ENCODE measurements at places on chromosomes 4 and X. TPM values are rescaled to one million over a fixed set of nuclear protein-coding genes. Genes with fewer than 3 reads are reported as not detected.

DNA sequence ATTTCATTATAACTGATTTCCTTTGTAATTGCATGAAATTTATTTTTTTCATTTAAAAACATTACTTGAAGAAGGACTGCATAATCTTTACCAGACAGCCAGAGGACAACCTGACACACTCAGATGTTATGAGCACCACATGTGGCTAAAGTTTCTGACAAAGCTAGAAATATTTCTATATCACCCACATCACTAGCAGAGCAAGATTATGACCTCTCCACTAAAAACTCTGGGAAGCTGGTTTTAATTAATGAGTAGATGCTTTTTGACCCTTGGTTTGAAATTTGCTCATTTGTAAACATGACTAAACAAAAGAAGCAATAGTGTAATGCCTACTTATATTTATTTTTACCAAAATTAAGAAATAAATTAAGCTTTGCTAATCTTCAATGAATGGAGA, 661.5 kb upstream of the EPHA5 start:
- H3K4me1 ChIP-seq = no peaks in the 10 kb centered on the region
- no peaks in the 10 kb centered on the region for H3K27me3 ChIP-seq
- no peaks in the 10 kb centered on the region for H3K36me3 ChIP-seq
- no peak for DNase-seq
- H3K27ac ChIP-seq = no peak overlapping the region

- H3K27ac ChIP-seq = no peak overlapping the region
- no peak for DNase-seq
- H3K27me3 ChIP-seq = no peaks in the 10 kb centered on the region
- H3K4me1 ChIP-seq = no peaks in the 10 kb centered on the region
Observed at GRCh38 chrX:48769230-48769629, 7.7 kb downstream of the GLOD5 start.

The GC gene
- total RNA-seq = 0.86 TPM

DNA sequence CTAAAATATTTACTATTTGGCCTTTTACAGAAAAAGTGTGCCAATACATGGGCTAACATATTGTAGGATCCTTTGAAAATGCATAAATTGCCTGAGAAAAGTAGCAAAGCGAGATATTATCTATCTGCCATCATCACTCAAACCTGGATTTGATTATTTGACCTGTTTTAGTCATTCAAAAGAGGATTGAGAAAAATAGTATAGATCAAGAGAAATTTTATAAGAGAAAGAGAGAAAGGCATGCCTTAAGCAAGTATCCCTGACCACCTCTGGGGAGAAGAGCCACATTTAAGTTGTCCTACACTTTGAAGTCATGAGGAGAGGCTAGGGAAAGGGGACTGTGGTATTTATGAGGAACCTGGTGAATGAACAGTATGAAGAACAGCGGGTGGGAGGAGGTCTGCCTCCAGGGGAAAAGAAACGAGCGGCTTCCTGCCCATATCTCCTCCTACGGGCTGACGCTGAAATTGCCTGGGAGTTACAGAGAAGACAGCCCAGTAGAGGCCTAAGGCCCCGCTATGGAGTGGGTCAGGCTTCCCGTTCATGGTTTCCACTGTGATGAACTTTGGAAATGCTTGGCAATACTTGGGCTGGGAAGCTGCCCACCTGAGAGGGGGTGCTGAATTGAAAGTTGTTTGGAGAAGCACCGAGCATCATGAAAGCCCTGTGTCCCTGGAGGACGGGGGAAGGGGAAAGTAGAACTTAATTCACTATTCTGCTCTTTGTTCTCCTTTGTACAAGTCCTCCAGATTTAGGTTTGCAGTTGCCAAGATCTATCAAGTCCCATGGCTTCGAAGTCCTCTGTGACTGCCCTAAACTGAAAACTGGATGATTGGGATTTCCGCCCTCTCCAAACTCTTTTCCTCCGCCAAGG, 106.9 kb upstream of the ACSL4 start:
- no peaks in the 10 kb centered on the region for H3K27me3 ChIP-seq
- DNase-seq = no peak
- H3K36me3 ChIP-seq = no peaks in the 10 kb centered on the region
- no peaks in the 10 kb centered on the region for H3K4me1 ChIP-seq

- peaks cover 16% of the 10 kb centered on the region for H3K36me3 ChIP-seq
- H3K27ac ChIP-seq = no peak overlapping the region
- no peak overlapping the region for H3K4me3 ChIP-seq
- H3K27me3 ChIP-seq = no peaks in the 10 kb centered on the region
Observed at GRCh38 chr4:718460-718859, 12.8 kb downstream of the PCGF3 start.

The ARMCX4 gene
- 14.3 TPM for total RNA-seq

Measured in lower lobe of right lung (tissue), 2 donors.